ENCODE measurements at places on chromosomes 2 and 18.

- no peak for DNase-seq
Measured at GRCh38 chr2:67096886-67097285, 300.2 kb upstream of the ETAA1 start.

DNA sequence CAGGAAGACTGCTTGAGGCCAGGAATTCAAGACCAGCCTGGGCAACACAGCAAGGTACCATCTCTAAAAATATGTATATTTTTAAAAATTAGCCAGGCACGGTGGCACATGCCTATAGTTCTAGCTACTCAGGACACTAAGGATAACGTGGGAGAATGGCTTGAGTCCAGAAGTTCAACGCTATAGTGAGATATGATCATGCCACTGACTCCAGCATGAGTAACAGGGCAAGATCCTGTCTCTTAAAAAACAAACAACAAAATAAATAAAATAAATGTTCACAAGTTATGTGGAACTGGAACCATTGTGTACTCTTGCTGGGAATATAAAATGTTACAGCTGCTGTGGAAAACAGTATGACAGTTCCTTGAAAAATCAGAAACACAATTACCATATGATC is 47.2 kb downstream of the USP34 start:
- DNase-seq, result no peak

GRCh38 chr2:215269397-215270117 is 42.3 kb upstream of the ATIC start:
- peak; percentile 34 for DNase-seq

GRCh38 chr2:236861944-236862343 is 223.7 kb upstream of the COPS8 start:
- DNase-seq, result no peak

DNA sequence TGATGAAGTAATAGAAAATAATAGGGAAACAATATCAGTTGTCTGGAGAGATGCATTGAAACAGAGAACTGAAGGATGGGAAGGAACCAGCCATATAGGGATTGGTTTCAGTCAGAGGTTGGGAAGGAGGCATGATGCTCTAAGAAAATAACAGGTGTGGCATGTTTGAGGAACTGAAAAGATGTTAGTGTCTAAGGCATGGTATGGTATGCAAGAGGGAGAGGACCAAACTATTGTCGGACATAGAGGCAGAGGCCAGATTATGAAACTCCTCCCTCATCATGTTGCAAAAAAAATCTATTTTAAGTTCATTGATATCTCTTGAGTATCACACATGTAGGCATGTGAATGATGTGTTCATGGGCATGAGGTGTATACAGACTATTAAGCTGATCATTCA is 48.9 kb upstream of the EMILIN2 start:
- DNase-seq, result no peak

- DNase-seq, result no peak
Measured at GRCh38 chr2:98467082-98467536, 22.5 kb downstream of the INPP4A start.

GRCh38 chr2:172239944-172240590 is 137.4 kb upstream of the DLX2 start:
- DNase-seq, result no peak

GRCh38 chr18:42517896-42518295 is 562.9 kb downstream of the PIK3C3 start:
- no peak for DNase-seq

GRCh38 chr18:30992231-30992630 is 50.3 kb downstream of the DSC3 start:
- DNase-seq, result no peak

GRCh38 chr2:132383956-132384355 is 32.6 kb upstream of the GPR39 start:
- DNase-seq, result no peak

- DNase-seq, result no peak
Measured at GRCh38 chr2:47916412-47916811, 10.1 kb upstream of the FBXO11 start.

All from stimulated activated CD8-positive, alpha-beta memory T cell treated with anti-CD3 and anti-CD28 coated beads, Interleukin-12 subunit alpha, Interleukin-12 subunit beta, amount 100 ng/mL, for 1 hour (primary cell).